Vagina (tissue), 2 donors: ENCODE measurements at places on chromosomes 7 and 10.
A peak's percentile ranks its signal among the peaks of the same experiment; 100 is the strongest.

GRCh38 chr10:69220041-69220451 is at the start of gene HKDC1:
TSS of gene HKDC1 (plus strand) at chr10:69220332. CDS start at chr10:69220436, 104 bp downstream.
- no peak for DNase-seq

- no peak for DNase-seq
Measured at GRCh38 chr7:50455658-50456057, 5.5 kb upstream of the FIGNL1 start.

DNA sequence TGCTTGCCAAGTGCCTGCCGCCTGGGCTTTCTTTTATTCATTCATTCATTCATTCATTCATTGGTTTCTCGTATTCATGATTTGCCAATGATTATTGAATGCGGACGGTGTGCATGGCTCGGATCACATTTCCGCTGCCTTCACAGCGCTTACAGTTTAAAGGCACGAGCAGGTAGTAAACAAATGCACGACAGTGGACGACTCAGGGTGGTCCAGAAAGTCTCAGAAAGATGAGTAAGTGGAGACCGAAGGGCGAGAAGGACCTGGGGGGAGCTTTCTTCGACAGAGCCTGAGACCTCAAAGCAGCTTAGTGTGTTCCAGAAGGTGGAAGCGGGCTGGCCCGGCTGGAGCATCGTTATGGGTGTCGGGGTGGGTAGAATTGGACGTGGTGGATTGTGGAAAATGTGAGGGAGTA is 506 bp downstream of the MCM10 start:
- DNase-seq = no peak

DNA sequence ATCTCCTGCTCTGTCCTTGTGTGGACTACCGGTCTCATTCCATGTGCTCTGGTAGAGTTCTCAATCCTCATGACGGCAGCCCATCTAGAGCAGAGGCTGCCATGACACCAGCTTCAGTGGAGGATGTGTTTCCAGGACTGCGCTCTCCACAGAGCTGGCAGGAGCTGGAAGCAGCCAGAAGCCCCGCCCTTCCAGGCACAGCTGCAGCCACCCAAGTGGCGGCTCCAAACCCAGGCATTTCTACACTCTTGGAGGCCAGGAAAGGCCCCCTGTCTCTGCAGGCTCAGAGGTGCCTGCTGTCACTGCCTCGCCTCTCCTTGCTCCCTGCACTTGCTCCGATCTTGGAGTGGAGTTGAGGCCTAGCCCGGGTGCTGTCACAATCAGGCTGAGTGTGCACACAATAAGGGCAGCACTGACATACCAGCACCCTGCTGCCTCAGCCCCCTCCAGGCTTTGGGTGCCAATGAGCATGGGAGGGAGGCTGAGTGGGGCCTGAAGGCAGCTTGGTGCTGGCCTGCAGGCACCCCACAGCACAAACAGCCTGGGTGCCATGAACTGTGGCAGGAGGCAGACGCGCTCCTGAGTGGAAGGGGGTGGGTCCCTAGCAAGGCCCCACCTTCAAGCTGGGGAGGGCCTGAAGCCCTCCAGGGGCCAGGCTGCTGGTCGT is 122.1 kb downstream of the LRRN3 start:
- DNase-seq = no peak

GRCh38 chr10:125095228-125095627 is 65.1 kb downstream of the CTBP2 start:
- no peak for DNase-seq

GRCh38 chr7:131210618-131211017 is 117.1 kb upstream of the MKLN1 start:
- DNase-seq = no peak

GRCh38 chr10:105644978-105645377 is 1003.9 kb downstream of the SORCS3 start:
- no peak for DNase-seq

GRCh38 chr10:1608851-1609647 is 128.3 kb downstream of the ADARB2 start:
- DNase-seq = peak; percentile 49

- DNase-seq = no peak
Measured at GRCh38 chr7:136993377-136993776, 124.9 kb downstream of the CHRM2 start.

DNA sequence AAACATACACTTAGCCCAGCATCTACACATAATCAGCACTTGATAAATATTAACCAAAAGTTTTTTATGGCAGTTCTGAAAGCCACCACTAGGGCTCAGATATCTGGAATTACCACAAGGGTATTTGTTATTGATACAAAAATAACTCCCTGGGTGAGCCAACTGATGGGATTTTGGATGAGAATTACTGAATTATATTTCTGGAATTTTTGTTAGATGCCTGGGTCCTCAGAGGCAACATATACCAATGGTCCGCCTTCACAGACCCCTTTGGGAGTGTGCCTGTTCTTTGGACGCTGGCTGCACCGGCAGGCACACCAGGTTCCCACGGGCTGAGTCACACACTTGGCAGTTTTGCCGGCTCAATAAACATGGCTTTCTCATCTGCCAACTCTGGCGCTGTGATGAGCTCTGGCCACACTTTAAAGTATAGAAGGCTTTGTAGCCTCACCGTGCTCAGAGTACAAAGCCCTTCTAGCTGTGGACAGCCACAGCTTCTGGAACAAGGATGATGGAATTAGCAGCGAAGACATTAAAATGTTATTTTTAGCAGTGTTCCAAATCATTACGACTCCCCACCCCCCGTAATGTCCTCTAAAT is 24.5 kb upstream of the EEPD1 start:
- no peak for DNase-seq

- DNase-seq = no peak
Measured at GRCh38 chr10:42971251-42971599, 105.6 kb upstream of the RET start.

GRCh38 chr7:74482629-74483401 is 29.1 kb downstream of the GTF2IRD1 start:
- no peak for DNase-seq

DNA sequence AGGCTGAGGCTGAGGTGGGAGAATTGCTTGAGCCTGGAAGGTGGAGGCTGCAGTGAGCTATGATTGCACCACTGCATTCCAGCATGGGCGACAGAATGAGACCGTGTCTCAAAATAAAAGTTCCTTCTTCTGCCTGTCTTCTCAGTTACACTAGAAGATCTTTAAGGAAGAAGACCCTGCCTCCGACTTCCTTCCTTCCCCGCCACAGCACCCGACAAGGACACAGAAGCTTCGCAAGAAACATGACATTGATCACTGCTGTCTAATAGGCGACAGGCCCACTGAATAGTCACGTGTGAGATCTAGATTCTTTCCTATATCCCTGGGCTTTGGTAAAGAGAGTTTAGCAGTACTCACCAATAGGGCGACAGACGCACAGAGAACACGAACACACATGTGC is 118.2 kb downstream of the PRPF18 start:
- DNase-seq = no peak

DNA sequence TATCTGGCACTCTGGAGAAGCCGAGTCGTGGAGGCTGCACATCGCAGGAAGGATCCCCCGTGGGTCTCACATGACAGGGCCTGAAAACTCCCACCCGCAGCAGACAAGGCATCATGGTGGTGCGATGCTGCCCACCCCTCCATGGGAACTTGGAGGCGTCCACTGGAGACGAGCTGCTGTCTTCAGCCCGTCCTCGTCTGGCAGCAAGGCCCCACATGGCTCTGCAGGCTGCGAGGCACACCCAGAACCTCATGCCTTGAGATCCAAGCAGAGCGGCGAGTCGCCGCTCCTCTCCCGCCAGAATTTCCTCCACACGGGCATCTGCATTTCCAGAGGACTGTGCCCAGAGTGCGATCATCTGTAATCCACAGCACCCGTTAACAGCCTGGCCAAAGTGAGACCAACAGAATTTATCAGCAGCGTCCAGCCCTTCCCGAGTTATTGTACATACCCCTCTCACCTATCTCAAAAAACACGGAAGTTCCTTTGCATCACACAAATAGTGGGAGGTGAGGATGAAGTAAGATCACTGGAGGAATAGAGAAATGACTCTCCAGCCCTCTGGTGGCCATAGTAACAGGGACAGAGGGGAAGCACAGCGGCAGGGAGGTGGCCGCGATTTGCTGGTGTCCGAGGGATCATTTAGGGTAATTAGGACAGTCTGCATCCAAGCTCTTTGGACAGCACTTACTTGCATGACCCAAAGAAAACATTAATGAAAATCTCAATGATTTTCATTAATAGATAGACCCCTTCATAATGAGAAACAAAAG is 292.4 kb downstream of the USP6NL start:
- peak; percentile 79 for DNase-seq

- no peak for DNase-seq
Measured at GRCh38 chr10:45064998-45065397, 64.3 kb downstream of the ZNF22 start.

DNA sequence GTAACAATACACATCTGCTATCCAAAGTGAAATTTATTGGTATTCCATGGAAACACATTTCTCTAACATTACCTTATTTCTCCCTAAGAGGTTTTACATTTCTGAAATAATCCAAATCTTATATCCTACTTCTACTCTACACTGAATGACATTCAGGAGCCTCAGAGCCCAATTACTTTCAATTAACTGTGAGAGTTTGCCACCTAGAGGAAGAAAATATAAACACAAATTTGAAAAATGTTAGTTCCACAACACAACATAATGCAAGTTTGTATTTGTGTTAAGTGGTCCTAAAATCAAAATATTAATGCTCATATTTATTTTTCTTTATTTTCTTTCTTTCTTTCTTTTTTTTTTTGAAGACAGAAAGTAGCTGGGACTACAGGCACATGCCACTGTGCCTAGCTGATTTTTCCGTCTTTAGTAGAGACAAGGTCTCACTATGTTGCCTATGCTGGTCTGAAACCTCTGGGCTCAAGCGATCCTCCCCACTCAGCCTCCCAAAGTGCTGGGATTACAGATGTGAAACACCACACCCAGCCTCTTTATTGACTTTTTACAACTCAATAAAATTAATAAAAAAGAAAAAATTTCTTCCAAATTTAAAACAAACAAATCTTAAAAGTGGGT is 46.0 kb downstream of the ATAD1 start:
- DNase-seq = no peak

DNA sequence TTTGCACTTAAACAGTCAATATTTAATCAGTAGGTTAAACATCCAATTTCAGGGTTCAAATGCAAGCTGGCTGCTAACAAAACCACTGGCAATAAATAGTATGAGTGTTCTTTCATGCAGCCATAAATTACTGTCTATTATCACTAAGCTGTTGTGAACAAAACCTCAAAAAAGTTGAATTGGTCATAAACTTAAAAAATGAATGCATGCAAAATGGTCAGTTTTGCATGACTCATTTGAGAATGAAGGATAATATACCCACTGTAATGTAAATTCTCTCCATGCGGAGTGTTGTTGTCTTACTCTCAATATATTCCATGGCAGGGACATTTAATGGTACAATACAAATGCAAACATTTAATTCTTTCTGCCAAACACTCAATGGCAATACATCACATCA is 226.4 kb downstream of the MAGI2 start:
- no peak for DNase-seq

- DNase-seq = peak; percentile 72
Measured at GRCh38 chr7:45659496-45660139, 85.5 kb downstream of the ADCY1 start.

DNA sequence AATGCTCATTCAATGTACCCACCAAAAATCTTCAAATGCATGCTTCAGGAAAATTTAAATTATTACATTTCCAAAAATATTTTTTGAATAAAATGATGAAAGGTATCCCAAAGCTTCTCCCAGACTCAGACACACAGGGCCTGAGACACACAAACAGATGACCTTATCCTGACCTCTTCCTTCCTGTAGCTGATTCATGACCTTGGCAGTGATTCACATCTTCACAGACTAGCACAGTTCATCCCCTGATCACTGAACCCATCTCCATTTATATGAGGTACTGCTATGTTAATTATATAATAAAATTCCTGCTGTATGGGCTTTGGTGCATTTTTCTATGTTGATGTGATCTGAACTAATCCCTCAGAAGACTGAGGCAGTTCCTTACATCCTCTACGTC is 265.0 kb upstream of the GLI3 start:
- DNase-seq = no peak

- no peak for DNase-seq
Measured at GRCh38 chr10:122814493-122814892, 31.2 kb downstream of the CUZD1 start.

- DNase-seq = no peak
Measured at GRCh38 chr7:116395141-116395791, 104.3 kb upstream of the CAV2 start.

- DNase-seq = no peak
Measured at GRCh38 chr7:115709664-115710063, 320.9 kb downstream of the TFEC start.

GRCh38 chr7:116863936-116864500 is 1.6 kb downstream of the CAPZA2 start:
- no peak for DNase-seq

DNA sequence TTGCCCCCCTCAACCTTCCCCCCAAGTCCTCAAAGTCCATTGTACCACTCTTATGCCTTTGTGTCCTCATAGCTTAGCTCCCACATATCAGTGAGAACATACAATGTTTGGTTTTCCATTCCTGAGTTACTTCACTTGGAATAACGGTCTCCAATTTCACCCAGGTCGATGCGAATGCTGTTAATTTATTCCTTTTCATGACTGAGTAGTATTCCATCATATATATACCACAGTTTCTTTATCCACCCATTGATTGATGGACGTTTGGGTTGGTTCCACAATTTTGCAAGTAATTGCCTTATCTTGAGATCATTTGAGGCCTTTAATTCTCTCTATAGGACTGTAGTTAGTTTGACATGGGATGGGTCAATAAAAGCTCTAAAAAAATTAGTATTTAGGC is 124.7 kb downstream of the ARL4A start:
- no peak for DNase-seq

DNA sequence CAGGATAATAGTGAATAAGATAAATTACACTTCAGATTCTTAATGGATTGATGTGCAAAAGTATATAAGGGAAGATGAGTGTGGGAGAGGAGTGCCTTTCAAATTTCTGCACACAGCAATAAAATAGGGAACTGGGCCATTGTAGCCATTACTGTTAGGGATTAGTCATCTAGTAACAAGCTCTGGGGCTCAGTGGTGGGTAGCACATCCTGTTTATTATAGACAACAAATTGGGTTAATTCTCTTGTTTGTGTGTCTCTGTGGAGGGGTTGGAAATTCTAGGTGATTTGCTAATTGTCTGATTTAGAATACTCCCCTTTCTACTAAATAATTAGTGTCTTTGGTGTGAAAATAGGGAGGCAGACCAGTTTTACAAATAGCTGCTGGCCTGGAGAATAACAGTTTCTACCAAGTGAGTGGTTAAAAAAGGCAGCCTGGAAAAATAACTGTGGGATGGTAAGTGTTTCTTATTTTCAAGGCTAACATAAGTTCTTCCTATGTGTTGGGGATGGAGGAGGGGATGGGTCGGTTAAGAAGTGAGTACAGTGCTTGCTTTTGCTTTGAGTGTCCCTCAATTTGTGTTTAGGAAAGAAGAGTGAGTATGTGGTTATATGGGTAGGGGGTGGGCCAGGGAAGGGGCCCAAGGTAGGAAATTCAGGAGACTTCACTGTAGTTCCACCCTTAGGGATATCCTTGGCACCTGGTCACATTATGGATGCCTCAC is 43.3 kb upstream of the TMEM248 start:
- DNase-seq = no peak
